ENCODE measurements at places on chromosomes 16 and 17. TPM values are rescaled to one million over a fixed set of nuclear protein-coding genes. Genes with fewer than 3 reads are reported as not detected.

SLC4A1 gene
- not detected for total RNA-seq

NOD2 gene
- total RNA-seq: not detected

NUPR1 gene
- 20.3 TPM for total RNA-seq

SP6 gene
- total RNA-seq: 0.34 TPM

NEUROD2 gene
- total RNA-seq: not detected

CBFA2T3 gene
- total RNA-seq: not detected

ALDOC gene
- total RNA-seq: 62.4 TPM

SMIM22 gene
- total RNA-seq: not detected

CCL8 gene
- total RNA-seq: not detected

ODF4 gene
- total RNA-seq: not detected

ZNF174 gene
- 7.6 TPM for total RNA-seq

MPV17L gene
- total RNA-seq: 0.59 TPM

TP53TG3 gene
- not detected for total RNA-seq

PPY gene
- total RNA-seq: not detected

SMIM36 gene
- total RNA-seq: not detected

ZDHHC1 gene
- 4.6 TPM for total RNA-seq

PLSCR3 gene
- total RNA-seq: 45.8 TPM

JPH3 gene
- total RNA-seq: 0.17 TPM

ASPHD1 gene
- total RNA-seq: 4.8 TPM

KIFC3 gene
- total RNA-seq: 28.1 TPM

HIC1 gene
- 26.4 TPM for total RNA-seq

EPN3 gene
- 0.15 TPM for total RNA-seq

MTSS2 gene
- total RNA-seq: 75.5 TPM

KCNH6 gene
- total RNA-seq: not detected

KRTAP1-5 gene
- 0.59 TPM for total RNA-seq

CHRNE gene
- 0.74 TPM for total RNA-seq

KRT9 gene
- not detected for total RNA-seq

CPHXL2 gene
- total RNA-seq: not detected

PIPOX gene
- total RNA-seq: not detected

TBC1D3D gene
- not detected for total RNA-seq

FBXL20 gene
- total RNA-seq: 4.9 TPM

KRT20 gene
- total RNA-seq: not detected

RRAD gene
- total RNA-seq: 7.6 TPM

NPIPA1 gene
- total RNA-seq: 16.4 TPM

FN3K gene
- total RNA-seq: 1.3 TPM

RPH3AL gene
- total RNA-seq: 1.2 TPM

FBXW10 gene
- total RNA-seq: not detected

ZFP3 gene
- 0.89 TPM for total RNA-seq

CFAP97D1 gene
- not detected for total RNA-seq

CDK5R1 gene
- 1.6 TPM for total RNA-seq

SKAP1 gene
- not detected for total RNA-seq

RPS15A gene
- total RNA-seq: 2,802 TPM

C16orf54 gene
- total RNA-seq: not detected

DHRS7C gene
- not detected for total RNA-seq

MARVELD3 gene
- not detected for total RNA-seq

KRTAP3-1 gene
- not detected for total RNA-seq

BCL6B gene
- 1.0 TPM for total RNA-seq

PIRT gene
- total RNA-seq: not detected

PRCD gene
- 2.2 TPM for total RNA-seq

PSME3 gene
- total RNA-seq: 96.9 TPM

NPW gene
- total RNA-seq: 1.6 TPM

TAT gene
- not detected for total RNA-seq

GPR179 gene
- not detected for total RNA-seq

ZSCAN32 gene
- 8.9 TPM for total RNA-seq

MFAP4 gene
- total RNA-seq: 39.8 TPM

Measured in bronchus fibroblast of lung (primary cell).